ENCODE measurements at places on chromosomes 5 and 9.

DNA sequence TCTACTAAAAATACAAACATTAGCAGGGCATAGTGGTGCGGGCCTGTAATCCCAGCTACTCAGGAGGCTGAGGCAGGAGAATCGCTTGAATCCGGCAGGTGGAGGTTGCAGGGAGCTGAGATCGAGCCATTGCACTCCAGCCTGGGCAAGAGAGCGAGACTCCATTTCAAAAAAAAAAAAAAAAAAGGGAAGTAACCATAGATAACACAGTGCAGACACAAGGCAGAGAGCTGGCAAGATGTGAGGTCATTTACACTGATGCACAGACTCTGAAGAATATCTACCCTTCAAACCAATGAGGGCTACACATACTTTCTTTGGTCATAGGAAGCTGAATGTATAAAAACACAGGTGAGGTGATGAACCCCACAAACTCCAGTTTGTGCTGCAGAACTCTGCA lies 131.9 kb downstream of the DCP2 start:
- no peak for DNase-seq

DNA sequence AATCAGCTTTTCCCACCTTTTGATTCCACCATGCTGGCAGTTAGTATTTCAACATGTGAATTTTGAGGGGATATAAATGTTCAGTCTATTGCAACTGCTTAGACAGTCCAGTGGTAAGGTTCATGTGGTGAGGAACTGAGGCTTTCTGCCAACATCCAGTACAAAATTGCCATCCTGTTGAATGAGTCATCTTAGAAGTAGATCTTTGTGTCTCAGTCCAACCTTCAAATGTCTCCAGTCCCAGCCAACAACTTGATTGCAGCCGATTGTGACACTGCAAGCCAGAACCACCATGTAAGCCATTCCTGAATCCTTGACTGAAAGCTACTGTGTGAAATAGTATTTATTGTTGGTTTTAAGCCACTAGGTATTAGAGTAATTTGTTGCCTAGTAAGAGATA lies 331.5 kb upstream of the GRIN3A start:
- no peak for DNase-seq

GRCh38 chr5:140596321-140596741 lies 31.7 kb downstream of the SLC35A4 start:
- no peak for DNase-seq

- no peak for DNase-seq
Observed at GRCh38 chr9:27715651-27716050, 142.4 kb upstream of the C9orf72 start.

- DNase-seq: no peak
Observed at GRCh38 chr5:147310059-147310704, 75.4 kb downstream of the STK32A start.

GRCh38 chr9:116303270-116303669 lies 149.7 kb downstream of the PAPPA start:
- DNase-seq: no peak

GRCh38 chr9:87570000-87570908 lies 72.6 kb downstream of the DAPK1 start:
- no peak for DNase-seq

- no peak for DNase-seq
Observed at GRCh38 chr5:35900972-35901695, 37.3 kb downstream of the CAPSL start.

- no peak for DNase-seq
Observed at GRCh38 chr5:172151661-172152210, 36.3 kb downstream of the STK10 start.

DNA sequence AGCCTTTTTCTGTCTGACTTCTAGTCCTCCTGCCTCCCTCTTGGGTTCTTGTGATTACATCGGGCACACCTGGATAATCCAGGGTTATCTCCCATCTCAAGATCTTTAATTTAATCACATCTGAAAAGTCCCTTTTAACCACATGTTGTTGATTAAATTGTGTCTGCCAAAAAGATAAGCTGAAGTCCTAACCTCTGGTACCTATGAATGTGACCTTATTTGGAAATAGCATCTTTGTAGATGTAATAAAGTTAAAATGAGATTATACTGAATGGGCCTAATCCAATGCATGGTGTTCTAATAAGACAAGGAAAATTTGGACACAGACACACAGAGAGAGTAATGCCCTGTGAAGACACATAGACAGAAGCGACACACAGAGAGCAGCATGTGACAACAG lies 232.4 kb downstream of the KCTD16 start:
- DNase-seq: no peak

GRCh38 chr9:135198586-135199285 lies 111.3 kb downstream of the OLFM1 start:
- DNase-seq: no peak

DNA sequence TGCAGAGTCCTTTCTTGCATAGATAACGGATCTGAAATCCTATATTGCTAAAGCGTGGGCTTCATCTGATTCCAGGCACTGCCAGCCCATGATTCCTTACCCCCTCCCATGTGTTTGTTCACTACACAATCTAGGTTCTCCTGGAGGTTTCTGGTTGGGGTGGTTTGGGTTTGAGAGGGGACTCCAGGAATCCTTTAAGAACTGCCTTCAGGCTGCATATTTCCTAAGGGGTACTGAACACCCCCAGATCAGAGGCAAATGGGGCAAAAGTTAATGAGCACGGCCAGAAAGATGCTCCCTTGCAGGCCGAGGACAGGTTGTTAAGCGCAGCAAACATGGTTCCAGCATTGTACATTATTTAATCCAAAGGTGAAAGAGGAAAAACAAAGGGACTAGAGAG lies 9.9 kb downstream of the NR2F1 start:
- no peak for DNase-seq

- no peak for DNase-seq
Observed at GRCh38 chr5:125584140-125584520, 837.7 kb upstream of the ZNF608 start.

DNA sequence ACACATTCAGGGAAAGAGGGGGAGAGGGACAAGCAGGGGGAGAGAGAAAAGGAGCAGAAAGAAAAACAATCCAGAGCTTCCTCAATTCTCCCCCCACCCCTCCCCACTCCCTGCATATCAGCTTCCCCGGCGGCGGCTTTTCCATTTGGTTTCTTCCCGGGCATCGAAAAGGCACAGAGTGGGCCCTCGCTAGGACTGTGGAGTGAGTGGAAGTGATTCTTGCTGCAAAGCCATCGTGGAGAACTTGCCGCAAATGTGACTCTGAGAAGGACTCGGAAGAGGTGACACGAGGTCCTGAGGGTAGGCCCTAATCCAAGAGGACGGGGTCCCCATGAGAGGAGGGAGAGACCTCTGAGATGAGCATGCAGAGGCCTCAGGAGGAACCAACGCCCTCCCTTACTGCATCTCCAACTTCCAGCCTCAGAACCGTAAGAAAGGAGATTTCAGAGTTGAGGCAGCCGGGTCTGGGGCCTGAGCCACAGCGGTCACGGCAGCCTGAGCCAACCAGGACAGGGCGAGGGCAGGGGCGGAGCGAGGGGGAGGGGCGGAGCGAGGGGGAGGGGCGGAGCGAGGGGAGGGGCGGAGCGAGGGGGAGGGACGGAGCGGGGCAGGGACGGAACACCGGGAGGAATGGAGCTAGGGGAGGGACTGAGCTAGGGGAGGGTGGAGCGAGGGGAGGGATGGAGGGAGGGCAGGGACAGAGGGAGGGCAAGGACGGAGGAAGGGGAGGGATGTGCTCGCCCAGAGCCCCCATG lies 21.2 kb upstream of the SARDH start:
- no peak for DNase-seq

- DNase-seq: no peak
Observed at GRCh38 chr5:1668141-1668721, 131.4 kb downstream of the MRPL36 start.

GRCh38 chr5:168093200-168093910 lies 198.1 kb upstream of the WWC1 start:
- DNase-seq: no peak

DNA sequence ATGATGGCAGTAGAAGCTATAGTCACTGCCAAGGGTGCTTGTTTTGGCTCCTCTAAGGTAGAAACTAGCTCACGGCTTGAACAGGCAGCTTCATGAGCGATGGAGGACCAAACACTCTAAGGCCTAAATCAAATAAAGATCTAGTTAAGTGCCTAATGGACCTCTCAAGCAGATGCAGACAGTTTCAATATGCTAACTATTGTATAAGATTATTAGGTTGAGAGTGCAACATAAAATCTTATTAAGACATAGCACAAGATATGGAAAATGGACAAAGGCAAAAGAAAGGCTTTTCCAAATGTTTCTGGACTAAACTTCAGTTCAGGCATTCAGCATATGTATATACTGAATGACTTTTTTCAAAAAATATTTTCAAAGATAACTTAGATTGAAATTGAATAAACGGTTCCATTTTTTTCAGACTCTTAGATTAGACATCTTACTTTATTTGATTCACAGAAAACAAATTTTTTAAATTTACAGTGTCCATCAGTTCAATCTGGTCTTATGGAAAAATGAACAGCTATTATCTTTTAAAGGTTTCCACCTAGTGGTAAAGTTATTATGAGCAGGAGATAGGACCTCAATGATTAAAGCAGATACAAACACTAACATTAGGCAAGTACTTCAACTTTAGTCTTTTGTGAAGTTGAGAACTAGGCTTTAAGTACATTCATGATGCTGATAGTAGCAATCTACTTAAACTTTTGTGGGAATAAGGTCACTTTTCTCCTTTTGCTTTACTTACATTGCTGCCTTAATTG lies 1167.7 kb downstream of the MAT2B start:
- no peak for DNase-seq

- peak; percentile 25 for DNase-seq
Observed at GRCh38 chr9:95807326-95807947, 68.1 kb upstream of the ERCC6L2 start.

DNA sequence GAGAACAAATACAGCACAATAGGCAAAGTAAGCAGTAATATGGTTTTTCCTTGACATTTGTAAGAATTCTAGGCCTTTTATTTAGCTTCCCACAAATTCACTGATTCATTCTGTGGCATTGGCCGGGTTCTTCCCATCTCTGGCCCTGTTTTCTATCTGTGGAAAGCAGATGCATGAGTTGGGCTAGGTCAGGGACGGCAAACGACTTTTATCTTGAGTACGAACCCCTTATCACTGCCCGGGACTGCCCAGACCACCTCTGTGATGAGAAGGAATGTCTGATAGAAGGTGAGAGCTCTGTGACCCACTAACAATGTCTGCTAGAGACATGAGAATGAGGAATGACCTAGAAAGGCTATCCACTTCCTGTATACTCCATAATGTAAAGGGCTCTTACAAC lies 35.4 kb upstream of the ADAM19 start:
- DNase-seq: no peak

- no peak for DNase-seq
Observed at GRCh38 chr5:64628901-64629300, 61.4 kb upstream of the SHISAL2B start.

GRCh38 chr9:129069862-129070641 lies 10.9 kb upstream of the DOLPP1 start:
- DNase-seq: no peak

- no peak for DNase-seq
Observed at GRCh38 chr9:129467004-129467588, 153.8 kb downstream of the C9orf50 start.

DNA sequence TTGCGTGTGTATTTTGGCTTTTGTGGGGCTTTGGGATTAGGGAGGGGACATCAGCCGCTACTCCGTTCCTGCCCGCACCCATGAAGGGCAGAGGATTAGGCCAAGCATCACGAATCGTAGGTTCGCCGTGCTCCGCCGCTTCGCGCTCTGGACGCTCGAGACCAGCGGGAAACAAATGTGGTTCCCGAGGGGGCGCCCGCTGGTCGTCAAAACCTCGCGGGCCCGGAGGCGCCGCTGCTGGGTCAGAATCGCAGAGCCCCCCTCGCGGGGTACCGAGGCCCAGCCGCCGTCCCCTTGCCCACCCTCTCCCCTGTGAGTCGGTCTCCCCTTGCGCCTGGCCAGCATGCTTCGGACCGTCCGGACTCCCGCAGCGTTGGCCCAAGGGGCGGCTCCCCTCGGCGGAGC lies 2.3 kb upstream of the PAX5 start:
- DNase-seq: peak; percentile 70

DNA sequence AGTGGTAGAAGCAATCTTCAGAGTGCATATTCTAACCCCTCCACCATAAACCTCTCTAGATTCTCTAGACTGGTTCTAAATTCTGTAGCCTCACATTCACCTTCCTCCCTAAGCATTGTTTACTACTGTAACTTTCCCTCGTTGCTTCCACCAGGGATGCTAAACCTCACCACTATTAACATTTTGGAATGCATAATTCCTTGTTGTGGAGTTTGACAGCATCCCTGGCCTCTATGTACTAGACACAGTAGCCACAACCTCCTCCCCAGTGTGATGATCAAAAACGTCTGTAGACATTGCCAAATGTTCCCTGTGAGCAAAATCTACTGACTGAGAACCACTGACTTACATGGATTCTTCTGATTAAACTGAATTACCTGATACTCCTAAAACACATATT lies 18.6 kb downstream of the PAPPA start:
- DNase-seq: no peak

- DNase-seq: no peak
Observed at GRCh38 chr5:56357426-56357825, 124.3 kb upstream of the ANKRD55 start.

DNA sequence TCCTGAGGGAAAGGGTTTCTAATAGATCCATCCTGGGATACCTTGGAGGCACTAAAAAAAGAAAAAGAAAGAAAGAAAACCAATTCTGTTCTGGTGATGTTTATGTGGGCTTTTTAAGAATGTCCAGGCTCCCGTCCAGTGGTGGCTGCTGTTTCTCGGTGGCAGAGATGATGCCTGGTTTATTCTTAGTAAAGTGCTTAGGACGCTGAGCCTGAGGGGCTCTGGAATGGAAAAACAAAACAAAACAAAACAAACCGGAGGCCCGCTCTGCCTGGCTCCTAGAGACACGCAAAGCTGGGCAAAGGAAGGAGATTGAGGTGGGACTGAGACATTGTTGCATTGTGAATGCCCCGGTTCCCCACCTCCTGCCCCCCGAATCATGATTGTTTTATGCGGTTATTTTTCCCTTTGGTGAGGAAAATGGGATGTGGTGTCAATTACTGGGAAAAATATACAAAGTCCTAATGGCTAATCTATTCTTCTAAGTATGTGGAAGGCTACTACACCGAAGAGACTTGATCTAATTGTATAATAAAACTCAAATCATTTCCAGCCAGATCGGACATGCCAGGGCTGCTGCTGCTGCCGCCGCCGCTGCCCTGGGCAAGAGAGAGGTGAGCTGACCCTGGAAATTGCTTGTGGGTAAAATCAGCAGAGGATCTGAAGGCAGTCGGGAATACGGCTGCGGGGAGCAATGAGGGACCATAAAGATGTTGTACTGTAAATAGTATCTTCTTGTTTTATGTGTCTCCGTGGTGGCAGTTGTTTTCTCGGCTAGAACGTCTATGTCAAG lies 644.9 kb downstream of the CCDC171 start:
- no peak for DNase-seq

GRCh38 chr9:123775289-123776284 lies 154.3 kb downstream of the DENND1A start:
- DNase-seq: no peak

- no peak for DNase-seq
Observed at GRCh38 chr9:93190133-93190525, 6.2 kb downstream of the WNK2 start.

Measured in GM12865 (cell line).